NB4 (cell line): ENCODE measurements at places on chromosomes 11 and 22.

- DNase-seq = no peak
Observed at GRCh38 chr11:62702246-62702645, 5.0 kb downstream of the BSCL2 start.

DNA sequence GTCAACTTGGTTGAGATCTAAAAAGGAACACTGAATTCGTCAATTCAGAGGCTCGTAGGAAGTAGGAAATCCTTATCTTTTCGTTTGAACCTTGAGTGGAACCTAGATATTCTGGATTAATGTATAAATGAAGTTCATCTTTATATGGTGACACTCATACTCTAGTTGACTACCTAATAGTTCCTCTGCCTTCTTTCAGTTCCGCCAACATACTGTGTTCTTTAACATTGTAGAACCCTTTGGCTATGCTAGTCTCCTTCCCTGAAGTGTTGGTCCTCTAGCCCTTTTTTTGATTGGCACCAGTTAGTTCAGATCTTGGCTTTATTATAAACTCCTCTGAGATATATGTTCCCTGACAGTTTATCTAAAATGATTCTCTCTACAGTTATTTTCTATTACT, 1.5 kb downstream of the ATM start:
- DNase-seq = no peak

GRCh38 chr22:40540265-40540664, 96.3 kb downstream of the MRTFA start:
- no peak for DNase-seq

GRCh38 chr11:70133771-70134335, 55.7 kb downstream of the ANO1 start:
- DNase-seq = peak; percentile 52

GRCh38 chr11:2684581-2684980, 15.2 kb downstream of the KCNQ1OT1 start:
- DNase-seq = no peak

GRCh38 chr11:130144861-130145281, 14.7 kb upstream of the ST14 start:
- DNase-seq = no peak

- no peak for DNase-seq
Observed at GRCh38 chr11:95337175-95337957, 106.4 kb upstream of the SESN3 start.

DNA sequence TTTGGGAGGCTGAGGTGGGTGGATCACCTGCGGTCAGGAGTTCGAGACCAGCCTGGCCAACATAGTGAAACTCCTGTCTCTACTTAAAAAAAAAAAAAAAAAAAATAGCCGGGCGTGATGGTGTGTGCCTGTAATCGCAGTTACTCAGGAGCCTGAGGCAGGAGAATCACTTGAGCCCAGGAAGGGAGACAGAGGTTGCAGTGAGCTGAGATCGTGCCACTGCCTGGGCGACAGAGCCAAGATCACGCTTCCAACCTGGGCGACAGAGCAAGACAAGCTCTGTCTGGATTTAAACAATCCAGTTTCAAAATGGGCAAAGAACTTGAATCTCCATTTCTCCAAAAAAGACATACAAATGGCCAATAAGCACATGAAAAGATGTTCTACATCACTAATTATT, 12.5 kb downstream of the LMO2 start:
- DNase-seq = no peak

DNA sequence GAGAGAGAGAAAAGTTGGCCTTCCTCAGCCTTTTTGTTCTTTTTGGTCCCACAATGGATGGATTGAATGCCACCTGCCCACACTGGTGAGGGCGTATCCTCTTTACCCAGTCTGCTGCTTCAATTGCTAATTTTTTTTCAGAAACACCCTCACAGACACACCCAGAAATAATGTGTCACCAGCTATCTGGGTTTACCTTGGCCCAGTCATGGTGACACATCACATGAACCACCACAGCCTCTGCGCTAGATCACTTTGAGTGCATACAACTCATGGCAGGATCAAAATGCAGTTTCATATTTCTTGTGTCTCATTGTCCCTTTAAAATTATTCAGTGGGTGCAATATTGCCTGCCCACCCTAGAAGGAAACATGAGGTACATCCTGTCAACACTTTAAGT, 63.3 kb downstream of the ADAMTS15 start:
- no peak for DNase-seq

DNA sequence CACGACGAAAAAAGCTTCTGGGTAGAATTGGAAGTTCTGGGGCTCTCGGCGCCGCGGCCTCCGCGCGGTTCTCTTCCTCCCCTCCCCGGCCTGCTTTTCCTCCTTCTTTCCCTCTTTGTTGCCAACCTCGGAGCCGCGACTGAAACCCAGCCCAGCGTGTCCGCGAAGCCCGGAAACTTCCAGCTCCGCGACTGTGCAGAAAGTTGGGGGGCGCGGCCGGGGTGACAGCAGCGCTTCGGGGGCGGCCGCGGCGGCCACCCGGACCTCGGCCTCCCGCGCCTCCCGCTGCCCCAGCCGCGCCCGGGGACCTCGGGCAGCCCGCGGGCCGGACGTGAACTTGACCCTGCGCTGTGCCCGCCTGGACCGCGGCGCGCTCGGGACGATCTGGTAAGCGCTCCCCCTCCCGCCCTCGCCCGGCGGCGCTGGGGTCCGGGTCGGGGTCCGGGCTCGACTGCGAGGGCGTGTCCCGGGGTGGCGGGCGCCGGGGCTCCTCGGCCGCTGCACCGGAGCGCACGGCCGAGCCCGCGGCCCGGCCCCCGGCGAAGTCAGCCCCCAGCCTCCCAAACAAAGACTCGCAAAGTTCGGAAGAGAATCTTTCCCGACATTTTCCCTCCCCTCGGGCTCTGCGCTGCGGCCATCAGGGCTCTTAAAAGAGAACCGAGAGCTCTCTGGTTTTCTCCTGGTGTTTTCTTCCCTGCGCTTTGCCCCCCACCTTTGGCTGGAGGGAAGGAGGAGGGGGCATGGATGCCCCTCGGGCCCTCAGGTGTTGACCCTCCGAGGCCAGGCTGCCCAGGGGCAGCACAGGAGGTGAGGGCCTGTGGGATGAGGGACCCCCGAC, 67.9 kb upstream of the WNT7B start:
- DNase-seq = no peak

GRCh38 chr11:104995001-104995408, 26.6 kb upstream of the CASP4 start:
- no peak for DNase-seq

DNA sequence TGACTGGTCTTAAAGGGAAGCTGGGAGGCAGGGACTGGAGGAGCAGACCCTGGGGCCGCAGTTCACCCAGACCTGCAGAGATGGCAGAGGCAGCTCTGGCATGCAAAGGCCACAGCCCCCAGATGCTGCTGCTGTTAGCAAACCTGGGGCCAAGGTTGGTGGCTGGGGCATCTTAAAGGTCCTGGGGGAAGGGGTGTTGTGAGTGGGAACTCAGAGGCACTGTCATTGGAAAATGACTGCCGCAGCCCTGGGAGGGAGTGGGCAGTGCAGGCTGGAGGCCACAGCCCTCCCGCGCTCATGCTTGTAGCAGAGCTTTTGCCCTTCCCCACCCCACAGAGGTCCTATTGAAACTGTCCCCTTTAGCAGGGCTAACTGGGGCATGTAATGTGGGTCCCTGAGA, 111.8 kb downstream of the CTTN start:
- no peak for DNase-seq

DNA sequence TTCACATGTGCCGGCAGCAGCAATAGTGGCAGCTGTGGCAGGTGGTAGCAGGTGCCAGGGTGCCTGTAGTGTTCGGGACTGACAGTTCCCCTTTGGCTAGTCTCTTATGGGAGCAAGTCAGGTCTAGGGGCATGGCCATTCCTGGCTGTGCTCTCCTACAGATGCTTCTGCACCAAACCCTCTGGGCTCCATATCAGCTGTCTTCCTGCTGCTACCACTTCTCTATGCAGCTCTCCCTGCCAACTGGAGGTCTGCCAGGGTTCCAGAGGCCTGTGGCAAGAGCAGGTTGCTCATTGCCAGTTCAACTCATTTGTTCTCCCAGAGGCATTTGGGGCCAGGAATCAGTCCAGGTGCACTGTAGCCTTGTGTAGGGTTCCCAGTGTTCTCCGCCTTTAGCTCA, 473.7 kb downstream of the JRKL start:
- DNase-seq = no peak

DNA sequence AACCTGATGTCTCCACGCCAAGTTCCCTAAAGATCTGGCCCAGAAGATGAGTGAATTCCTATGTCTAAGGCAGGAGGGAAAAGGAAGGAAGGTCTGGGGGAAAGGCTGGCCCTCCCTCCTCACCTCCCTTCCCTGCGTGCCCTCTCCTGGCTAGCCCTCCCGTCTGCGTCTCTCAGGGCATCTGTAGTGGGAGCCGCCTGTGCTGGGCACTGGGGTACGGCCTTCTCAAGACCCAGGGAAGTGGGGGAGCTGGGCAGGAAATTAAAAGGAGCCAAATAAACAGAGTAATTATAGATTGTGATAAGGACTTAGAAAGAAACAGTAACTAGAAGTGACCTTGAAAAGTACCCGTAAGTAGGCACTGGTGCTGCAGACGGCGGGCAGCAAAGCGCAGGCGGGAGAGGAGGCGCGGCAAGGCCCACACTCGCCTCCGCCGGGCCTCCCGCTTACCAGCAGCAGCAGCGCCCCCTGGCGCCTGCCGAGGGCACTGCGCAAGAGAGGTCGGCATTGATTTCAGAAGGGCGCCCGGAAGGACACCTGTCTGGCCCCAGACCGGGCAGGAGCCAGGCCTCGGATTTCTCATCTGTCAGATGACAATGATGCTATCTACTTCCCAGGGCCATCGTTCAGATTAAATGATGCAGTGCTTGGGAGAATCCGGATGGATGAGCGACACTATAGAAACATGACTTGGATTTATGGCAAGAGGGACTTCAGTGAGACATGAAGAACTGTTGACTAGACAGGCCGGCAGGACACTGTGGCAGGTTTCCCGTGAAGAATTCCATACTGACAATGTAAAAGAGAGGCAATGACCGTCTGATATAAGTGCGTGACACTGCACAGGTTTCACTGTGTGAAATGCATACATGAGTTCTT, 7.3 kb downstream of the KCNJ1 start:
- peak; percentile 58 for DNase-seq

- DNase-seq = no peak
Observed at GRCh38 chr22:48811885-48812284, 1015.8 kb downstream of the BRD1 start.

GRCh38 chr11:43360361-43361032, 1.8 kb downstream of the TTC17 start:
- DNase-seq = peak; percentile 62

- DNase-seq = no peak
Observed at GRCh38 chr11:118379497-118379896, 20.1 kb downstream of the UBE4A start.

GRCh38 chr22:17164392-17165024, 5.4 kb upstream of the HDHD5 start:
- no peak for DNase-seq

GRCh38 chr11:78061088-78061920, 2.4 kb upstream of the THRSP start:
- DNase-seq = peak; percentile 38

- DNase-seq = no peak
Observed at GRCh38 chr11:37984991-37985390, 1387.0 kb upstream of the RAG2 start.

DNA sequence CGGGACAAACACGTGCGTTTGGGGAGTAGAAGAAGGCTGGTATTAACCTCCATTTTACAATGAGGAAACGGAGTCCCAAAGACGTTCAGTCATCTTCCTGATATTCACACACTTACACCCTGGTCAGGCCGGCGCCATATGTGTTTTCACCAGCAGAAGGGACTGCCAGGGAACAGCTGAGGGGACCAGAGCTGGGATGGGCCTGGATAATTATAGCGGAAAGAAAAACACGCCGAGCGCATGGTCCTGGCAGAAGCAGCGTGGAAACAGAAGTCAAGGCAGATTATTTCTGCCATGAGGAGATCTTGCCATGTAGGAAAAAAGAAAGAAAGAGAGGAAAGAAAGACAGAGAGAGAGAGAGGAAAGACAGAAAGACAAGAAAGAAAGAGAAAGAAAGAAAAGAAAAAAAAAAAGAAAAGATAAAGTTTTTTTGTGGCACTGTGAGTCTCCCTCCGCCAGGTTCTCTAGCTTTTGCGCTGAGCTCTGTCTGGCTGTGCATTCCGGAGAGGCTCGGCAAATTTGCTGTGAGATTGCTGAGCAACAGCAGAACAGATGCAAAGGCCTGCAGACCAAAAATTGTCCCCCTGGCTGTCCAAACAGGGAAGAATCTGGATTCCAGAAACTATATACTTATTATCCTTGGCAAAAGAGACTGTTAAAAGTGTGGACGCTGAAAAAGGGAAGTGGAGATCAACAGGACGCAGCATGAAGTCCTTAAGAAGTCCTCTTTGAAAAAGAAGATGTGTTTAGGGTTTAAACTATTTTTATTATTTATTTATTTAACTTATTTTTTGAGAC, 1.3 kb upstream of the UCP2 start:
- peak; percentile 78 for DNase-seq

DNA sequence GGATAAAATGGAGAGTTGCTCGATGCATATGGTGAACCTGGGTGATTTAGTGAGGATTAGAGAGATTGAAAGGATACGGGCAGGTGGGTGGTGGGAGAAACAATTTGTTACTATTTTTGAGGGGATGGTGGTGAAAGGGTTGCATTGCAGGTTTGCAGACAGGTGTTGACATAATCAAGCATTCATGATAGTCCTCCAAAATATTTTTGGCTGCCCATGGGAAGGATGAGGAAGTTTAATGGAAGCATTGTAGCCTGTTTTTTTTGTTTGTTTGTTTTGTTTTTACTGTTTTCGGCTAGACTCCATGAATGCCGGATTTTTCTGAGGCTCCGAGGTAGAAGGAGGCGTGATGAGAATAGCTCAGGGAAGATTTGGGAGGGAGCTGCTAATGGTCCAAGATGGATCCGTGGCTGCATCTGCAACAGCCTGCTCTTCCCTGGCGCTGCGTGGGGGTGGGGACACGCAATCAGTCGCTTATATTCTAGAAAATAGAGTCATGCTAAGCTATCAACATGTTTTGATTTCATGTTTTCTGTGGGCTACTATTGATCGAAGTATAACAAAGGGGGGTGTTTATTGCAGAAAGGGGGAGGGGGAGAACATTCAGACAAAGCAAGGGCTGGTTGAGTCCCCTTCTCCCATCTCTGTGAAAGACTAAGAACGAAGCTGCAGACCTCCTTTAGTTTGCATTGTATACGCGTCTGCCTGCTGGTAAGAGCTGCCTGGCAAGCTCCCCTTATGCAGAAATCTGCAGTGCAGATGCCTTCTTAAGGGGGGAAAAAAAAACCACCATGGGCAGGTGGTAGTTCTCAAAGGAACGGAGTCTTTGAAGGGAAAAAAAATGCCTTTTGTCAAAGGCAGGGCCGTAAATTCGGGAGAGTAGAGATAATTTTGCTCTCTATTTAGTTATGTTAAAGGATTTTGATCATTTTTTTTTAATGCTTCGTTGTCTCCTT, 1.0 kb downstream of the RTN3 start:
- DNase-seq = peak; percentile 67

GRCh38 chr22:24427500-24428164, at the start of gene ADORA2A:
Gene ADORA2A, plus strand, starts transcription at chr22:24427599. Its CDS starts 5,806 bp downstream, at chr22:24433405.
- peak; percentile 77 for DNase-seq
